ENCODE measurements at places on chromosomes 16 and 17. TPM values are rescaled to one million over a fixed set of nuclear protein-coding genes. Genes with fewer than 3 reads are reported as not detected.

- DNase-seq, result no peak
Measured at GRCh38 chr16:84514874-84515835, 10.7 kb upstream of the MEAK7 start.

GRCh38 chr17:30344283-30345088 is 10.6 kb upstream of the TMIGD1 start:
- peak; percentile 39 for DNase-seq

- DNase-seq, result no peak
Measured at GRCh38 chr16:21120976-21121520, 29.6 kb downstream of the DNAH3 start.

- DNase-seq, result peak; percentile 52
Measured at GRCh38 chr16:10514369-10515055, 65.9 kb downstream of the EMP2 start.

GRCh38 chr17:21288571-21289017 is 4.1 kb downstream of the MAP2K3 start:
- DNase-seq, result no peak

GRCh38 chr16:13957197-13958078 is 37.5 kb downstream of the ERCC4 start:
- peak; percentile 97 for DNase-seq

DNA sequence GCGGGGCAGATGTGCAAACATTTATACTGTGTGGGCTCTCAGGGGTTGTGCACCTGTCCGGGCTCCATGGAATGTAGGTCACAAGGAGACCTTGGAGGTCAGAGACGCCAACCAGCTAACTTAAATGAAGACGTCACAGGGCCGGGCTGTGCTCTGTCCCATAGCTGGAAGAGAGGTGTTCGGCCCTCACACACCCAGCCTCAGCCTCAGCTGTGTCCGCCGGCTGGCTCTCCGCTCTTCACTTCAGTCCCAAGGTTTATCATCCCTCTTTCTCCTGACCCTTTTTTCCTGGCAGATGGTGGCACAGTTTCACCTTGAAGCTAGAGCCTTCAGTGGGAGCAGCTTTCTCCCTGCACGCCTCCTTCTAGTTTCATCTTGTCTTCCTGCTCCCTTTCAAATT is 6.0 kb upstream of the RBFOX3 start:
- no peak for DNase-seq

GRCh38 chr17:48575673-48576478 is 2.3 kb downstream of the HOXB4 start:
- no peak for DNase-seq

DNA sequence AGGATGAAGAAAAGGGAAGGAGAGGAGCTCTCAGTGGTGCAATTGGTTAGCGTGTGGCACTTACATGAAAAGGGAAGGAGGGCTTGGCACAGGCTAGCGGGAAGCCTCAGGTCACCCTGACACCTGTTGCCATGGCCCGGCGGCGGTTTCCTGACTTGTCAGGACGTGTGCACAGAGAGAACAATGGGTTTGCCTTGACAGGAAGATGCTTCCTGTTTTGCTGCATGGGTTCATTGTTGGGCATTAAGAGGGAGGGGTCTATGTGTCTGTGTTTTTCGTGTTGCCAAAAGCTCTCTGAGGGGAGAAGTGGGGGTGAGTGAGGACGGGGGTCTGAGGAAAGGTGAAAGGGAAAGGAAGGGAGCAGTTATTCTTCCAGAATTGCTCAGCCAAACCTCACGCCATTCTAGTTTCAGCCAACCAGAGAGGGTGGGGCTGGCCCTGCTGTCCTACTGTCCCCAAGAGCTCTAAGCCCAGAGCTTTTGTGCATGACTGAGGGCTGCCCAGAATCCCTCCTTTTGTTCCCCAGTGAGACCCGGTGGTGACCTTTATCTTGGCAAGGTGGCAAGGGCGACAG is 17.1 kb upstream of the CCR7 start:
- DNase-seq, result no peak

DNA sequence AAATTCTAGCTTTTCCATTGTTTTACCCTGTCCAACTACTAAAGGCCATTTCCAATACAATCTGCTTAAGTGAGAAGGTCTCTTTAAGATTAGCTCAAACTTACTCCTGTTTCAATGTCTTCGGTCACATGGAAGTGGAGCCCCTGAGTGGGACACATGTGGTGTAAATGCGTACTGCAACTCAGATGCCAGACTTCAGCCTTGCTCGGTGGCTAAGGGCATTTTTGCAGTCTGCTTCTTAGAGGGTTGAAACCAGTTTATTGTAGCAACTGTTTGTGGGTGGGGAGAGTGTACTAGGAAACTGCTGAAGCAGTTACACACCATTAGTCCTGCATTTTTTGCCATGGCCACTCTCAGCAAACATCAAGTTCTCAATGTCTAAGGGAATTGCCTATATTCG is 140.6 kb downstream of the PARN start:
- DNase-seq, result peak; percentile 69

GRCh38 chr17:30031214-30031869 is 85.3 kb upstream of the NSRP1 start:
- no peak for DNase-seq

- peak; percentile 22 for DNase-seq
Measured at GRCh38 chr17:63772801-63773271, 561 bp downstream of the CCDC47 start.

DNA sequence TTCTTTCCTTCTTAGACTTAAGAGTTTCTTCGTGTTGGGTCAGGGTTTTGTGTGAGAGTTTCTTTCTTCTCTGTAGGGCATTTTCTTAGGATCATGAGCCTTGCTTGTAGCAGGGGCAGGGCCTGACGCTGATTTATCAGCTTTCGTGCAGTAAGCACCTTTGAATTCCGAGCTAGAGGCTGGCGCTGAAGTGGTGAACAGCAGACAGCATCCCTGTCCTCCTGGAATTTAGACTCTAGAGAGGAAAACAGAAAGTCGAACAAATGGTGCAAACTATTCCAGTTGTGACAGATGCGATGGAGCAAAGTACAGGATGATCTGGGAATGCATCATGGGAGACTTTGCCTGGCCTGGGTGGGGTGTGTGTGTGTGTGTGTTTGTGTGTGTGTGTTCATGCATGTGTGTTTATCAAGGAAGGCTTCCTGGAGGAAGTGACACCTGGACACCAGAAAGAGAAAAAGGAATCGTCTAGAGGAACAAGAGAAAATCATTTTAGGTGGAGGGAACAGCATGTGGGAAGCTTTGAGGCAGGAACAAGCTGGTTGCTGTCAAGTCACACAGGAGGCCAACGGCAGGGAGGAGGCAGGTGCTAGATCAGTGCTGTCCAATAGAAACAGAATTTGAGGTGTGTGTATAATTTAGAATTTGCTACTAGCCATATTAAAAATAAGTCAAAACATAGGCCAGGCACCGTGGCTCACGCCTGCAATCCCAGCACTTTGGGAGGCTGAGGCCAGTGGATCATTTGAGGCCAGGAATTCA is 60.2 kb downstream of the WWP2 start:
- DNase-seq, result no peak

- no peak for DNase-seq
Measured at GRCh38 chr16:3472878-3473595, 22.3 kb downstream of the C16orf90 start.

GRCh38 chr17:19357761-19358160 is 4.8 kb downstream of the B9D1 start:
- no peak for DNase-seq

DNA sequence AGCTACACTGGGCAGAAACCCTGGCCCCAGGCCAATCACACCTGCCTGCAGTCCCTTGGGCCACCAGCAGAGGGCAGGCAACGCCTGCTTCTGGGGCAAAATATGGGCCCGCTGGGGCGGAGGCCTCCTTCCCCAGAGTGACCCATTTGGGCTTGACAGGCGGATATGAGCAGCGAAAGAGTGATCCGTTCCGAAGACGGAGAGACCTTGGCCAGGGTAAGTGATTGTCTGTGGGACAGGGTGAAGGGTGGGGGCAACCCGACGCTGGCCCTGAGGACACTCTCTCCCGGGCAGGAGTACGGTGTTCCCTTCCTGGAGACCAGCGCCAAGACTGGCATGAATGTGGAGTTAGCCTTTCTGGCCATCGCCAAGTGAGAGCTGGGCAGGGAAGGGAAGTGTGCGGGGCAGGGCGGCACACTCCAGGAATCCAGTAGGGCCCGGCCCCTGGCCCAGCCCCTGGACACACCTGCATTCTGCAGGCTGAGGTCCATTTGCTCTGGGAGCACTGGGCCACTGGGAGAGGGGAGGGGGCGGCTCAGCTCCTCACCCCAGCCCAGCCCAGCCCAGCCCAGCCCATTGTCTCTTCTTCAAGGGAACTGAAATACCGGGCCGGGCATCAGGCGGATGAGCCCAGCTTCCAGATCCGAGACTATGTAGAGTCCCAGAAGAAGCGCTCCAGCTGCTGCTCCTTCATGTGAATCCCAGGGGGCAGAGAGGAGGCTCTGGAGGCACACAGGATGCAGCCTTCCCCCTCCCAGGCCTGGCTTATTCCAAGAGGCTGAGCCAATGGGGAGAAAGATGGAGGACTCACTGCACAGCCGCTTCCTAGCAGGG is 3.5 kb upstream of the NHERF1 start:
- peak; percentile 50 for DNase-seq

DNA sequence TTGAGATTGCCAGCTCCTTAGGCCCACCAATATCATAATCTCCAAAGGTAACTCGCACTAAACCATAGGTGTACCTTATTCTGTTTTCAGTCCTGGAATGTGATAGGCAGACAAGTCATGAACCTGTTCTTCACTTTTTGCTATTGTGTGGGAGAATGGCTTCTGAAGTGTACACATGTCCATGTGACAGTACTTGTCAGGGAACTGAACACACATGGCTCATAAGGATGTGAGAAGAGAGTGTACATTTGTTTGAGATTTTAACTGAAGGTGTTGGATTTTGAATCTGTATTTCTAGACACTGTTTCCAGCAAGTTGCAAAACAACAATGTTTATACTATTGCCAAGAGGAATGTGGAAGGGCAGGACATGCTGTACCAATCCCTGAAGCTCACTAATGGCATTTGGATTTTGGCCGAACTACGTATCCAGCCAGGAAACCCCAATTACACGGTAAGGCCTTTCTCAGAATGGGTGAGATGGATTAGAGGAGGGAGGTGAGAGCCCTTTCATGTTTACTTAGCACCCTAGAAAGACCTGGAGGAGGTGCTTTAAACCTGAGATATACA is 14.5 kb upstream of the RASL10B start:
- no peak for DNase-seq

GRCh38 chr17:56880571-56880970 is 33.3 kb downstream of the TRIM25 start:
- no peak for DNase-seq

DNA sequence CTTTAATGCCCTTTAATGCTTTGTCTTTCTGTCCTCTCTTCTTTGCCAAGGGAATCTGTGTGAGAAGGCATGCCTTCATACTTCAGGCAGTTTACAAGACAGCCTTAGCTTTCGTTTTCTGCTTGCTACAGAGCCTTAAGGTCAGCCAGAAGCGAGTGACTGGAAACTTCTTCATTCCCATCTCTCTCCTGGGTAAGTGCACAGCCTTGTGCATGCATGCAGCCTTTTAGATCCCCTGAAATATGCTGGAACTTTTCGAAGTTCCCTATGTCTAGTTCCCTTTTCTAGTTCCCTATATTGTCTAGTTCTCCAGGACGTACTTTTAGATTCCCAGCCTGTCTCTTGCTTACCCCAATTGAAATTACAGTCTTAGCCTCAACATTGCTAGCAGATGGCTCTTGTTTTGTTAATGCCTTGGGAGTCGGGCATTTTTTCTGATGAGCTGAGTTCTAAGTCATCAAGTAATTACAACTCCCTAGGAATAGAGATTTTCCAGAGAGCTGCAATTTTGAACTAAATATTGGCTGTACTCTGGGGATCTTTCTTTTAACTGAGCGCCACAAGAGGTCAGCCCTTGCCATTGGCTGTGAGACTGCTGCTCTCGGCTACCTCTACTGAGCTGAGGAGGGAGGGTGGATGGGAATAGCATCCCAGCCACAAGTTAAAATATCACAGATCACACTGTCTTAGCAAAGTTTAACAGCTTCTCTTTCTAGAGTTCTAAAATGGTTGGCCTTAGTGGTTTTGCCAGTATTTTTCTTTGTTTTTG is 22.7 kb upstream of the PPM1D start:
- DNase-seq, result peak; percentile 50

- no peak for DNase-seq
Measured at GRCh38 chr16:2028620-2029220, 2.0 kb downstream of the NHERF2 start.

- DNase-seq, result no peak
Measured at GRCh38 chr17:37147301-37147812, 198.6 kb downstream of the AATF start.

DNA sequence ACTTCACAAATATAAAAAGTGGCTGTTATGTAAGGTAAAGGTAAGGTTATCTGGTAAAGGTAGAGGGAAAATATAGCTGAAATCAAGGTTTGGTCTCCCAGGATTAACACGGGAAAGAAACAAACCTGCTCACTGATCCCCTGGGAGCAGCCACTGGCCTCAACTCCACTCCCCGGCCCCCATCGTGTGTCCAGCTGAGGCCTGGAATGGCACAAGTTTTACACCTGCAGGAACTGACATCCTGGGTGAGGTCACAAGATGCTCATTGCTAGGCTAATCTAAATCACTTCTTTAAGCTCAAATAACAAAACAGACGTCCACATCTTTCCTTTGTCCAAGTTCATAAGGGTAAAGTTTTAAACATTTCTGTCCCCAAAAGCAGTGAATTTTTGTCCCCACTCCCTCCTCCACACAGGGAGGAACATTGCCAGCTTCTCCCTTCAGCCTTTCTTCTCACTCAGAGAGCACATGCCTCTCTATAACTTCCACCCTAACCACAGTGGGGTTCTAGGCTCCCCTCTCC is 46.3 kb downstream of the ERN1 start:
- DNase-seq, result no peak

DNA sequence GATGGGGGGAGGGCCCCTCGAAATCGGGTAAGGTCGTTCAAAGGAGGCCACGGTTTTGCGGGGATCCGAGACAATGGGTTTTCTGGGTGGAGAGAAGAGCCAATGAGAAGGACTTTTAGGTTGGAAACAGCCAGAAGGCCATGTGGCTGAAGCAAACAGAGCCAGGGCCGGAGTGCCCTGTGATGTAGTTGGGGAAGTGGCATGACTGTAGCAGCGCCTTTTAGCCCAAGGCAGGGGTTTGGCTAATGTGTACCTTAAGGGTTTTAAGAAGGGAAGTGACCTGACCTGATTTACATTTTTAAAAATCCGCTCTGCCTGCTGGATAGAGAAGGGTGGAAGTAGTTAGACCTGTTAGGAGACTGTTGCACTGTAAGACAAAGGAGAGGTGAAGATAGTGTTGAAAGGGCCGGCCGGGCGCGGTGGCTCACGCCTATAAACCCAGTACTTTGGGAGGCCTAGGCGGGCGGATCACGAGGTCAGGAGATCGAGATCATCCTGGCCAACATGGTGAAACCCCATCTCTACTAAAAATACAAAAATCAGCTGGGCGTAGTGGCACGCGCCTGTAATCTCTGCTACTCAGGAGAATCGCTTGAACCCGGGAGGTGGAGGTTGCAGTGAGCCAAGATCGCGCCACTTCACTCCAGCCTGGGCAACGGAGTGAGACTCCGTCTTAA is 1.0 kb downstream of the LYRM1 start:
- DNase-seq, result peak; percentile 52

PRDM7 gene
- total RNA-seq, result not detected

CSH1 gene
- total RNA-seq, result not detected

CDH1 gene
- not detected for total RNA-seq

RASL10B gene
- total RNA-seq, result 1.1 TPM

OMG gene
- total RNA-seq, result not detected

SMPD3 gene
- total RNA-seq, result not detected

PRR29 gene
- not detected for total RNA-seq

AP2B1 gene
- total RNA-seq, result 64.0 TPM

HSPB9 gene
- total RNA-seq, result not detected

TP53TG3B gene
- 1.4 TPM for total RNA-seq

LGALS9 gene
- 7.1 TPM for total RNA-seq

SP6 gene
- total RNA-seq, result not detected

KLHL10 gene
- not detected for total RNA-seq

TP53TG3E gene
- total RNA-seq, result not detected
